ENCODE measurements at places on chromosomes 11 and 22.

- DNase-seq = no peak
Observed at GRCh38 chr22:28833276-28833923, 33.0 kb upstream of the XBP1 start.

GRCh38 chr11:44870181-44870580, 80.5 kb downstream of the TP53I11 start:
- DNase-seq = no peak

GRCh38 chr11:64842851-64843685, 1.4 kb downstream of the CDC42BPG start:
- no peak for DNase-seq

- DNase-seq = no peak
Observed at GRCh38 chr22:32733196-32733768, 68.2 kb upstream of the TIMP3 start.

- DNase-seq = no peak
Observed at GRCh38 chr11:31877083-31877482, 66.0 kb upstream of the PAX6 start.

- DNase-seq = no peak
Observed at GRCh38 chr11:101128571-101129202, 926 bp downstream of the PGR start.

DNA sequence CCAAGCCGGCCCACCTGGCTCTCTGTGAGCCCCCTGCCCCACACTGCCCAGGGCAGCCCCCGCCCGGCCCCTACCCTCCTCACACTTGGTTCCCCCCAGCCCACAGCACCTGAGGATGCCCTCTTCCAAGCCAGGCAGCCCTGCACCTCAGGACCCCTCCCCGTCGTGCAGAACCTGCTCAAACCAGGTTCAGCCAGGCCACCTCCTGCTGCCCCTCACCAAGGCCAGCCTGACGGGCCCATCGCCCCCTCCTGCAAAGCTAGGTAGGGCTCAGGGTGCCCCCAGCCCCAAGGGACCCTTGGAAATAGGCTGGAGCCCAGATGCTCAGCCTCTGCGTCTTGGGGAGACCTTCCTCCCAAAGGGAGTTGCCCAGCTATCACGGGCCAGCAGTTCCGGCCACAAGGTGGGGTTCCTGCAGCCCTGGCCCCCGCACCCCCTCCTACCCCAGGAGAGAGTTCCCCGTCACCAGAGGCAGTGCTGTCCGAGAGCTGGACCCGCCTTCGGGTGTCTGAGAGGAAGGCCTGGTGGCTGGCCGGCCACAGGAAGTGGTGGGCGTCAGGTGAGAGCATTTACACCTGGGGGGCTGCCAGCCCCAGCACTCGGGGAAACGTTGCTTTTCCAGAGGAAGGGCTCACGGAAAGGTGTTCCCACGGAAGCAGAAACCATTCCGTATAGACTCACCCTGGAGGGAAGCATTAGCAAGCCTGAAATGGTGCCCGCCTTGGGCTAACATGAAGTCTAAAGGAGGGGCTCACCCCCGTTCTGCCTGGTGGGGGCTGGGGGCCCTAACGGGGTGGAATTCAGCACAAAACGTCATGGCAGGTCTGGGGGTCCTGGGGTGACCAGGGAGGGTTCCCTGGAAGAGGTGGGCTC, 3.2 kb upstream of the SYT8 start:
- DNase-seq = no peak

GRCh38 chr11:66068154-66068821, 1.8 kb upstream of the PACS1 start:
- no peak for DNase-seq

GRCh38 chr11:120918257-120918656, 105.6 kb upstream of the TBCEL start:
- DNase-seq = no peak

DNA sequence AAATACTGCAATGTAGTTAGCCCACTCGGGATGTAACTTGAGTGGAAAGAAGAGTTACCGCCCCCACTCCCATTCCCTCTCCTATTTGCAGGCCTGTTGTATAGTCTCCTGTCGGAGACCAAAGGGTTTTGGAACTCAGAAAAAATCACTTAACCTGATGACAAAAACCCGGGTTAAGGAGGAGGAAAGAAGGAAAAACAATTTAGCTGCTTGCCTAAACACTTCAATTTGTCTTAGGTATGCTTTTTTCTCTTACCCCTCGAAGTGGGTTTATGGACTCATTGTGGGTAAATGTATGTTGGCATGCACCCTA, 2.2 kb downstream of the YAP1 start:
- DNase-seq = no peak

DNA sequence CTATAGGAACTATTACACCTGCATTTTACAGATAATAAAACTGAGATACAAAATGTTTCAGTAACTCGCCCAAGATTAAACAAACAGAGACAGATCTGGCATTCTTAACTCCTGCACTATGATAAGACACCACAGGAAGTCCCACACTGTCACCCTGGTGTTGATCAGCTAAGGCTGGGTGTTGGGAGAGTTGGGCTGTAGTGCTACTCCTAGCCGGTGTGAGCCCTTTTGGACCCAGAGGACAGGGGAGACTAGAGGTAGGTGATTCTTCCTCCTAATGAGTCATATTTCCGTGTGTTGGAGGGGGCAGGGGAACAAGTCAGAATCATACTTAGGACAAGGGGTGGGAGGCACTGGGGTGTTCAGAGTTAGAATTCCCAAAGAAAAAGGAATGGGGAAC, 353.2 kb upstream of the TENM4 start:
- DNase-seq = no peak

GRCh38 chr11:71119656-71120269, 132.6 kb downstream of the SHANK2 start:
- no peak for DNase-seq

DNA sequence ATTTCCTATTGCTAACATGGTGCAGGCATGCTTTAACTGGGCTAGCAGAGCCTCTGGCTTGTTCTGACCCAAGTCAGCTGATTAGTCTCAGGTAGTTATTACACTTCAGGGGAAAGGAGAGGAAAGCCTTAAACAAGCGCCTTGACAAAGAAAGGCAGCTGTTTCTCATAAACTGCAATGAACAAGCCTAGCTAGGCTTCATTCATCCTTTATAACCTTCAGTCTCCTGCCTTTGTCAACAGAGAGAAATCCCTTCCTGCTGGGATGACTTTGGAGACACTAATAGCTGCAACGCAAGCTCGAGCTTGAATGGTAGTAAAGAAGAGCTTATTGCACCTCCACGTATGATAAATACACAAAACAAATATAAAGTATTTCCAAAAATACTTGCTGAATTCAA, 68.4 kb downstream of the CCDC34 start:
- DNase-seq = no peak

GRCh38 chr11:2687223-2687530, 12.6 kb downstream of the KCNQ1OT1 start:
- DNase-seq = no peak

- no peak for DNase-seq
Observed at GRCh38 chr11:69494851-69495250, 13.4 kb downstream of the LINC01488 start.

DNA sequence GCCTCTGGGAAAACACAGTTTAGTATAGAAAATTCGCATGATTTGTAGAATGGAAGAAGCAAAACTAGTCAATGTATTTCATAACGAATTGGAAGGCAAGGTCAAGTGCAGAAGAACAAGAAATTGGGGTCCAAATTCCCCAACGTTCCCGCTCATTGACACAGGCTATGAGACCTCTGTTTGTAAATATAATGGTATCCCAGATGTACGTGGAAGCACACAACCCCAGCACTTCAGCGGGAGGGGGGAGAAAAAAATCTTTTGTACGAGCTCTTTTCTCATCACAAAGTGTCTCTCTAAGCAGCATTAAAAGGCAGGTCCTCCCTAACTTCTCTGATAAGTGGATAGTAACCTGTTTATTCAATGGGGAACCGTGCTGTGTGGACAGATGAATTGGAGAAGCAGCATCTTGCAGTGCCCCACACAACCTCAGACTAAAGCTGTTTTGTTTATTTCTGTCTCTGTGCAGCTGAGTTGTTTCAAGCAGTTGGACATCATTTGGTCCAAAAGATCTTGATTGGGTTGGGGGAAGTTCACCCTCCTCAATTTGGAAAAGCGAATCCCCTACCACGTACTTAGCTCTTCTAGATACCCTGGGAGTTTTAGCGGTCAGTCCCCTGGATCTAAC, 1.1 kb upstream of the GAB2 start:
- DNase-seq = no peak

GRCh38 chr11:69516526-69516925, 35.1 kb downstream of the LINC01488 start:
- DNase-seq = no peak

GRCh38 chr11:62921201-62921572, at the start of gene CHRM1:
CHRM1 (minus strand) TSS chr11:62921363; CDS start chr11:62911100, 10,263 bp downstream.
- DNase-seq = no peak

GRCh38 chr11:132050049-132050448, 679.6 kb downstream of the NTM start:
- no peak for DNase-seq

DNA sequence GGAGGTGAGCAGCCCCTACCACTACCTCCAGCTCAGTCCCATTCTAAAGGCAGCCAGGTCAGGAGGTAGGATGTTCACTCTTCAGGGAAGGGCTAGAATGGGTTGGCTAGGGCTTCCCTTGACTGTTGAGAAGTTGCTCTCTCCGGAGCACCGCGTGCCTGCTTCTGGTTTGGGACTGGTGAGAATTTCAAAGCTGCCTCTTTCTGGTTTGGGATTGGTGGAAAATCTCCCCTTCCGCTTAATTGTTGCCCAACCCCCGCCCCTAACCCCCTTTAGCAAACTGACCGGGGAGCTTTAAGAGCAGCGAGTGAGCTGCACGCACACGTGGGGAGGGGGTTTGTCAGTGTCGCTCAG, 686 bp downstream of the USP2 start:
- no peak for DNase-seq

DNA sequence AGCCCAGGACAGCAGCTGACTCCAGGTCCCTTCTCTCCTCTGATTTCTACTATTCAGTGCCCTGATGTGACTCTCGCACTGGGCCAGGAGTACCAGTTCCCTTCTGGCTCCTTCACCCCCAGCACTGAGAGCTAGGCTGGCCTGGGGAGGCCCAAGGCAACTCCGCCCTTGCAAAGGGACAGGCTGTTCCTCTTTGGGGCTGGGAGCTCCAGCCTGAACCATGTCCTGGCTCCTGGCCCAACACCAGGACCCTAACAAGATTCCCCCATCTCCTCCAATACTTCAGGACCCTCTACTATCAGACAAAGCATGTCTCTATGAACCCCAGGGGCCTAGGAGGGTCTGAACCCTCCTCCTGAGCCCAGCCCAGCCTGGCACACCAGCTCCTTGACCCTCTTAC, 12.5 kb downstream of the CREB3L1 start:
- no peak for DNase-seq

- no peak for DNase-seq
Observed at GRCh38 chr11:70078781-70079616, 882 bp downstream of the ANO1 start.
